ENCODE measurements at places on chromosomes 4 and X.

DNA sequence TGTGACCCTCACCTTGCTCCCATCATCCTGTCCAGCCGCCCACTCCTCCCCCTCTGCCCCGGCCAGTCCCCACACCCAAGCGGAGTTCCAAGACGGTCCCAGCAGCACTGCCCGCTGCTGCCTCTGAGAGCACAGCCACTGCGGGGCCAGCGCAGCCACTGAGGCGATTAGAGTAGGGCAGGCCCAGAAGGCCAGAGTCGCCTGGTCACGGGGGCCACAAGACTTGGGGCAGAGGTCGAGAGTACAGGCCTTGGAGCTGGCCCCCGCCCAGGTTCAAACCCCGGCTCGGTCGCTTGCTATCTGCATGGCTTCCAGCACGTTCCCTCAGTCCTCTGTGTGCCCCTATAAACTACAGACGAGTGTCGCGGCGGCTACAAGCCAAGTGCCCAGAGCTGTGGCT is 53.2 kb upstream of the ADRA2C start:
- no peak for DNase-seq

DNA sequence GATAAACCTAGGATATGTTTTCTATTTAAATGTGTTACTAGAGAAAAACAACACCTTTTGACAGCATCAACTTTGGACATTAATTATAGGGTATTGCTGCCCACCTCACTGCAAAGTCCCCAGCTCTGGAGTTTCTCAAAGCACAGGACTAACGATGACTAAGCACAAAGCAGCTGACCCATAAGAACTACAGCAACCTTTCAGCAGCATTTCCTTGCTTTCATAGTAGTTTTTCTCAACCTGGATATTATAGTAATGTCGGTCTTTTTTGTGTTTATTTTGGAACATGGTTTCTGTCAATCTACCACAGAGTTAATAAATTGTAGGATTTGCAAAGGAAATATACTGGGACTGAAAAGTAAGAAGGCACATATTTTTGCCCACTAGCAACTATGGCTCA is 21.5 kb downstream of the HHIP start:
- DNase-seq = no peak

DNA sequence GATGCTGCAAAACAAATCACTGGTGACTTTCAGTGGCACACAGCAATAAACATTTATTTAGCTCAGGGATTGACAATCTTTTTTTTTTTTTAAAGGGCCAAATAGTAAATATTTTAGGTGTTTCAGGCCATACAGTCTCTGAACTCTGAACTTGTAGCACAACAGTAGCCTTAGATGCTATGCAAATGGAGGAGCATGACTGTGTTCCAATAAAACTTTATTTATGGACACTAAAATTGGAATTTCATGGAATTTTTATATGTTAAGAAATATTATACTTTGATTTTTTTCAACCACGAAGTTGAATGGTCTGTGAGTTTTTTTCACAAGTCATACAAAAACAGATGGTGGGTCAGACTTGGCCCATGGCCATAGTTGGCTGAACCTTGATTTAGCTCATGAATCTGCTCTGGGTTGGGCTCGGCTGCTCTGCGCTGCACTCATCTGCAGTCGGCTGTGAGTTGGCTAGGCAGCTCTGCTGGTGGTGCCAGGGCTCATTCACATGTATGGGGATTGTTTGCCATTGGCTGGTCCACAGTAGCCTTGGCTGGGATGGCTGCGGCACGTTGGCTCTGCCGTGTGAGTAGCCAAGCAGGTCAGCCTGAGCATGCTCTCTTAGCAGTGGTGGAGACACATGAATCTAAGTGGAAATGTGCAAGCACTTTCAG is 231.7 kb upstream of the PGRMC2 start:
- no peak for DNase-seq

DNA sequence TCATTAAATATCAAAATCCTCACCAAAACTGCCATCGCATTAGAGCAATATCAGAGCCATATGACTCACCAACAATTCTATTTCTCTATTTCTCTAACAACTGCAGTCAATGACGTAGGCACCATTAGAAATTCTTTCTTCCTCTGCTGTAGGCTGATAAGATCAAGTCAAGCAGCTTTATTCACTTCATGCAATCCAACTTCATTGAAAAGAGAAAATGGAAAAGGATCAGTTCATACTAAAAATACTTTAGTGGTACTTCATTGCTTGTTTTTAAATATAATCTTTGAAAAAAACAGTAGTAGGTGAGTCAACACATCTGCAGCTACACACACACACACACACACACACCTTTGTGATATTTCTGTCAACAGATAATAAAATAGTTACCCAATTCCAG is 345.3 kb upstream of the TENM3 start:
- no peak for DNase-seq

DNA sequence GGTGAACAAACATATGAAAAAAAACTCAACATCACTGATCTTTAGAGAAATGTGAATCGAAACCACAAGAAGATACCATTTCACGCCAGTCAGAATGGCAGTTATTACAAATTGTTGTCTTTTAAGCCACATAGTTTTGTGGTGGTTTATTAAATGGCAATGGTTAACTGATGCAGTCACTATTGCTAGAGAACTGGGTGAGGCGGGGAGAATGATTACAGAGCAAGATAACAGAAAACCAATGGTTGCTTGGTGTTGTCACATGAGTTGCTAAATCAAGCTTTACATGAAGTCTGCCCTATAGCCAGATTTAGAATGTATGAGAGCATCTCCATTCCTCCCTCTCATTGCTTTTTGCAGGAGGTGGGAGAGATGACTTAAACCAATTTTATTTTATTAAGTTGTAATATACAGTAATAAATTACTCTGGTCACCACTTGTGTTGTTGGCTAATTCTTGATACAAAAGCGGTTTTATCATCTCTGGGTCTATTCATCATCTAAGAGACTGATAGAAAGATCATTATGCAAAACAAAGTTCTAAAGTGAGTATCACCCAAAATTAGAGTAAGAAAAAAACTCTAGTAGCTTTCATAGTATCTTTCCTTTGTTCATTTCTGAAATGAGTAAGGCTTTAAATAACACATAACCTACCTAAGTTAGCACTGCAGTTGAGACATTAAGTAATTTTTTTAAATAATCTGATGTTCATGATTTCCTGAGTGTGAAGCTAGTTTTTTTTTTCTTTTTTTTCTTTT is 859.5 kb downstream of the STIM2 start:
- no peak for DNase-seq

- no peak for DNase-seq
Observed at GRCh38 chr4:30904588-30904987, 184.4 kb downstream of the PCDH7 start.

DNA sequence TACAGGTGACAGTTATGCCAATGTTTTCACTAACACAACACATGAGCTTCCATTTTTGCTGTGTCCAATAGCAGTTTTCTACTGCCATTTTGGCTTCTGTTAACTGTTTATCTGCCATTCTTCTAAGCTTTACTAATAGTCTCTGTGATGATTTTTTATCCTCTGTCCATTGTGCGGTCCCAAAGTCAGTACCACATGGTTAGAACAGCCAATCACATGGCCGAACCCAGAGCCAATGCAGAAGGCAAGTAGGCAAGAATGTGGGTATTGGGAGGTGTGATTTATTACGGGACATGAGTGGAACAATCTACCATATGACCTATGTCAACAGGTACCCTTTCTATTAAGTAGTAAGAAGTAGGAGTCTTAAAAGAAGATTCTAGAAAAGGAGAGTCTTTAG is 61.5 kb downstream of the GRIA2 start:
- DNase-seq = no peak

DNA sequence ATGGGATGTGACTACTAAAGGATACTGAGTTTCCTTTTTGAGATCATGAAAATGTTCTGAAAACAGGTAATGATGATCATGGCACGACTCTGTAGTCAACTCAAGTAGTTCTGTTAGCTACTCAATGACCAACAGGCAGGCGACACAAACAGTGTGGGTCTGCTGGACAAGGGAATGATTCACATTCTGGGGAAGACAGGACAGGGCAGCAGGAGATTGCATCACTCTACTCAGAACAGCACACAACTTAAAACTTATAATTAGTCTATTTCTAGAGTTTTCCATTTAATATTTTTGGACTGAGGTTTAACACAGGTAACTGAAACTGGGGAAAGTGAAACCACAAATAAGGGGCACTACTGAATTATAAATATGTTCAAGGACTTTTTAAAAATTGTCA is 365.2 kb downstream of the PRDM5 start:
- DNase-seq = no peak

GRCh38 chr4:121026034-121026433 is 46.3 kb downstream of the NDNF start:
- DNase-seq = no peak

DNA sequence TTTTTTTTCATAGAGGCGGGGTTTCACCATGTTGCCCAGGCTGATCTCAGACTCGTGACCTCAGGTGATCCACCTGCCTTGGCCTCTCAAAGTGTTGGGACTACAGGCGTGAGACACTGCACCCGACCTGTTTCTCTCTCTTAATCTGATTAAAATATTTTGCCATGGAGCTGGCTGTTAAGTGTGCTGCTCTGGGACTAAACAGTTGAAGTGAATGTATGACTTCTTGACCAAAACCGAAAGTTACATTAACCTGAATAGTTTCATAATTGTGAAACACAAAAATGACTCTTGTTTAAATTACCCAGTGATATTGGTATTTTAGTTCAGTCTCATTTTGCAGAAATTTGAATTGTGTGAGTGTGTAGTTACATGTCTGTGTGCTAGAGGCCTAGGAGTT is 2548.6 kb downstream of the PCDH7 start:
- DNase-seq = no peak

DNA sequence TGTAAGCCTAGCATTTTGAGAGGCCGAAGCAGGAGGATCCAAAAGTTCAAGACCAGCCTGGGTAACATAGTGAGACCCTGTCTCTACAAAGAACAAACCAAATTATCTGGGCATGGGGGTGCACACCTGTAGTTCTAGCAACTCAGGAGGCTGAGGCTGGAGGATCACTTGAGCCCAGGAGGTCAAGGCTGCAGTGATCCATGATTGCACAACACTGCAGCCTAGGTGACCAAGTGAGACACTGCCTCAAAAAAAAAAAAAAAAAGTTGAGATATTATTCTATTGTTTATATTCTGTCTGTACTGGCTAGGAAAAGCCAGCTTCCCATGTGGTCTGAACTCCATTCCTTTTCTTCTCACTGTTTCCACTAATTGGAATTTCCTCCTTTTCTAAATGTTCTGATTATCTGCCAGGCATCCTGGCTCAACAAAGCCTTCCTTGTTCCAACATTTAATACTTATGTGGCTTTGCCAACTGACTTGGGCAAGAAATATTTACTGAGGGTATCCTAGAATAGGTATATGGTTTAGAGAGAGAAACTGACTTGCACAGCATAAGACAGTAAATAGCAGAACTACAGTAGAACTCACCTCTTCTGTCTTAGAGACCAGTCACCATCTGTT is 175.2 kb upstream of the ADAMTS3 start:
- DNase-seq = no peak

DNA sequence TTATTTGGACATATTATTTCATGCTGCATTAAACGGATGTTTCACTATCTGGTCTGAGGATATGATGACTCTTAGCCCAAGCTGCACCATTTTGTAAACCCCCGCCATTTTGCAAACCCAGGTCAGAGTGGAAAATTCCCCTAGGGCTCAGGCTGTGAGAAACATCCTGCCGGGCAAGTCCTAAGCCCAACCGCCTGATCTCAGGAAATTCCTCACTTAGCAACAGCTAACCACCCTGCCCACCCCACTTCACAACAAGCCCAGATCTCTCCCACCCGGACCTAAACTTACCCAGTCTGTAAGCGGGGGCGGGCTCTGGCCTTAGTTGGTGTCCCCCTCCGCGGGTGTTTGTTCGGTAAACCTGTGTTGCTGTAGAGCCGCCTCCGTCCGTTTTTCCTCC is 2747.1 kb downstream of the PCDH7 start:
- no peak for DNase-seq

GRCh38 chrX:40495659-40496058 is 85.1 kb upstream of the ATP6AP2 start:
- no peak for DNase-seq

GRCh38 chrX:116694046-116694445 is 231.3 kb upstream of the CT83 start:
- no peak for DNase-seq

DNA sequence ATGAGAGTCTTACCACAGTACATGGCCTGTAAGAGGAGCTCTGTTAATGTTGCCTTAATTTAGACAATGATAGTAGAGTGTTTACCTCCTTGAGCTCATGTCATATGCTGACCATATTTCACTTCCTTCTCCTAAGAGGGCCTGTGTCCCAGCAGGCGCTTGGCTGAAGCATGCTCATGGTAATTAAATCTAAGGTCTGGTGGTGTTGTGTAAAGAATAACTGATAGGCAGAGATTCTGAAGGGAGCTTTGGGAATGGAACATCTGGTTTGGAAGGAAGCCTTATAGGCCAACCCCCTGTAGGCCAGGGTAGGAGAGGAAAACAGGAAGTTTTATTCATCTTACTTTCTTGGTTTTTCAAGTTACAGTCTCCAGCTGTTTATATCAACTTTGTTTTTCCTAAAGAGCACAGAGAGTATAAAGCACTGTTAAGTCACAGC is 300.2 kb downstream of the USP46 start:
- no peak for DNase-seq

DNA sequence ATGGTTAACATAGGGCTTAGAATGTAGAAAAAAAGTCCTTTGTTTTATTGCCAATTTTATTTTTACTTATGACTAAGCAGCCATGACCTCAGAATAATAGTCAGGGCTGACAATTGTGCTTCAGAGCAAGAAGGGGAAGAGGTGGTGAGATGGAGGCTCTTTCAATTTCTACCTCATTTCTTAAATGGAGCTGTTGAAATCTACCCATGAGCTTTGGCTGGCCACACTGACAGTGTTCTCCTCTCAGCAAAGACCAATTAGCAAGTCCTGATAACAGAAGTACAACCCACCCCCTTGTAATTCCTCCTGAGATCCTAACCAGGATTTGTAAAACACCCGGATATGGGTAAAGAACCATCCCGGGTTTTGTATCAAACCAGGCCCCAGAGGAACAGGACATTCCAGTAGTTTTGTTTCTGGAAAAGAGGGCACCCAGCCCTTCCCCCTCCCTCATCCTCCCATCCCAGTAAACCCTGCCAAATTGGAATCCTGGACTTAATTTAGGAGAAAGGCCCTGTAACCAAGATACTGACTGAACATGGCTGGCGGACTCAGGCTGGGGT is at the start of gene HEPH:
Gene HEPH, plus strand, starts transcription at position 399 of the 563 bp plus-strand sequence. CDS start 6,324 bp downstream, outside the sequence.
- no peak for DNase-seq

DNA sequence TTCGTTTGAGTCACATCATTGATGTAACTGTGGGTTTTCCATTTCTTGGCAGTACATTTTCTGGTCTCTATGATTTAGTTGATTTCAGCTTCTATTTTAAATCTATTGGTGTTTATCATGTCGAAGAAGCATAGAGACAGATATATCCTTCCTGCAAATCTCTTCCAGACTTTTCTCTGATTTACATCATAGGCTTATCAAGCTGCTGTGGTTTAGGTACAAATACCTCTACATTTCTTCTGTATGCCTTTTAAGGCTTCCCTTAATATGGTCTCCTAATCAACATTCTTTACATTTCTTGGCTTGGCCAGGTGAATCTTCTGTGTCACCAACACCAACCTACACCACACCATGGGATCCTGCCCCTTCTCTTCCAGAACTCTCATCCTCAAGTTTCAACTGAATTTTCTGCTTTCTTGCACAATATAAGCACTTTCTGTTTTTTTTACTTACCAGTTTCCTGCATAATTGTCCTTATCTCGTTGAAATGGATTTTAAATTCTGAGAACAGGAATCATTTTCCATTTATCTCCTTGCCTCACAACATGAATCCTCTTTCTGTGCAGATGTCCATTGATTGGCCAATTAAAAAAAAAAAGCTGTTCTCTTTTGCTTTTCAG is 626.9 kb downstream of the ANKRD50 start:
- no peak for DNase-seq

- no peak for DNase-seq
Observed at GRCh38 chr4:168538632-168539031, 41.8 kb downstream of the PALLD start.
